Astrocyte of the cerebellum (primary cell): ENCODE measurements at places on chromosomes 1 and 21.

DNA sequence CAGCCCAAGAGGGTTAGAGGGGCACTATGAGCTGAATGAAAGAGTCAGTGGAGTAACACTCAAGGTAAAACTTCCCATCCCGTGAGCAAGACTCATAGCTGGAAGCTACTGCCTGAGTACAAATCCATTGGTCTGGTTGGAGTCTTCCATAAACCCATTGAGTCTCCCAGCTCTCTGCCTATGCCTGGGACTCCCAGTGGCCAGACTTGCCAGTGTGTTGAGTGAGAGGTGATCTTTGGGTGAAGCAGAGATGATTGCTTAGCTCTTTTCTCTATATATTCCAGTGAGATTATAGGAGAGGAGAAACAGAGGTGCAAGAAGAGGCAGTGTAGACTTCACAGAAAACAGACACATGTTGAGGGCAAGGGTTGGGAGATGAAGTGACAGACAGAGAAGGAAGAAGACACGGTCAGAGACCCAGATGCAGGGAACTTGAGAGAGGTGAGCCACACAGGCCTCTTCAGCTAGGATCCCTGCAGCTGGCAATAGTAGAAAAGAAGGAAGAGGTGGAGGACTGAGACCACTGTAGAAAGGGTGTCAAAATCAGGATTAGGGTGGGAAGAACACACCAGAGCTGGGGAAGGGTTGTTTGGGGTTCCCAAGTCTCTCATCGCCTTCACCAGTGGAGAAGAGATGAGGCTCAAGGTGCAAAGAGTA, 3.7 kb downstream of the FOXD2 start:
- DNase-seq: no peak

GRCh38 chr1:229031481-229032341, 239.2 kb upstream of the RAB4A start:
- DNase-seq: no peak

DNA sequence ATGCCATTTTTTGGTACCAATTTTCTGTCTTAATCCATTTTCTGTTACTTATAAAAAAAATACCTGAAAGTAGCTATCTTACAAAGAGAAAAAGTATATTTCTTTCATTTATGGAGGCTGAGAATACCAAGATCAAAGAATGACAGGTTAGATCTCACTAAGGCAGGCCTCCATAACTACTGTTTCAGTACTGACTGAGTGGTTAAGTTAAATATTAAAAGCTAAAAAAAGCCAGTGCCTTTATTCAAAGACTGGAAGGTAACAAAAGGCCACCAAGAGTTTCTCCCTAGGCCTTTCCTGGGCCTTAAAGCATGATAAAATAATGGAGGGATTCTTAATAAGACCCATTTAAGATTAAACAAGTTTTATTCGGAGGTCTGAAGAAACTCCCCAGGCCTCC, 687.7 kb upstream of the ADGRL4 start:
- no peak for DNase-seq

DNA sequence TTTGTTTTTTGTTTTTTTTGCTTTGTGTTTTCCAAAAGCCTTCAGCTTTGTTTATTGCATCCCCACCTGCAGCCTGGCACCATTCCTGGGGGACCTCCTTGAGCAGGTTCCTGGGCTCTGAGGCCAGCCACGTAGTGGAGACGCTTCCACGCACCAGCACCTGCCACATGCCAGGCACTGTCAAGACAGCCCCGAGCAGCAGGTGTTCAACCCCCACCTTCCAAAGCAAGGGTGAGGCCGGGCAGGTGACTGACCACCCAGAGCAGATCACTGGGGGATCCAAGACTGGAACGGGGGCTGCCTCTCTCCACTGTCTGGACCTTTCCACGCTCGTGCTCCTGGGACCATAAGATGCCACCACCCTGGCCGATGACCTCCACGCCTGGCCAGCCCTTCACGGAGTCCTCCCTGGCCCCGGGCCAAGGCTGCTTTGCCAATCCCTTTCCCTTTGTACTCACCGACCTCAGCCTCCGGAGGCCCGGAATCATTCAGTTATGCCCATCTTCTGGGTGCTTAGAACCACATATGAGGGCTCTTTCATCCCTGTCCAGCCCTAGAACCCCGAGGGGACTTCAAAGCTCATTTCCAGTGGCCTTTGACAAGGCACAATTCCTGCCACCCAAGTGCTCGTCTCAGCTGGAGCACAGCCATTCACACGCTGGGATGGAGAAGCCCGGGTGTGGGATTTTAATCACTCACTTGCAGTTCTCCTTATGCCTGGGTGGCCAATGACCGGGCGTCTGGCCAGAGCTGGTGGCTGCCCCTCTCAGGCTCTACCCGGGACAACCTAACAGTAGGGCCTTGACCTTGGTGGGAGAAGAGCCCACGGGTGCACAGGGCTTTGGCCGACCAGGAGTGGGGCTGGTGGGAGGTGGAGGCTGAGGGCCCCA, 330.8 kb downstream of the NPHP4 start:
- DNase-seq: no peak

- no peak for DNase-seq
Observed at GRCh38 chr21:29315131-29315749, 16.5 kb downstream of the BACH1 start.

DNA sequence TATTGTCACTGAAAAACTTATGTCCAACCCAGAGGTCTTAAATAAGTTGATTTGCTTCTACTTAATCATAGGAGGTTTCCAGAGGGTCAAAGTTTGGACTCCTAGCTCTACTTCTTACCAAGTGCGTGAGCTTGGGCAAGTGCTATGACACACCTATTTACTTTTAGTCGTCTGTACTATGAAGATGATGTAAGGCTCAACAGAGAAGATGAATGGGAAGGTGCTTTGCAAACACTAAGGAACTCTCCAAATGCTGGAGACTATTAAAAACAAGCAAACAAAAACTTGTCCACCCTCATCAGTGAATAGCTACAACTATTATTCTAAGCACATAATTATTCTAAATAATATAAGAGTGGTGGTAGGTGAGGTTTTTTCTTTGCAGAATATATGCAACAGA, 232.3 kb upstream of the USP24 start:
- DNase-seq: no peak

- DNase-seq: peak; percentile 29
Observed at GRCh38 chr1:192747301-192747700, 61.5 kb upstream of the RGS2 start.

GRCh38 chr1:95321531-95321930, 87.5 kb downstream of the RWDD3 start:
- DNase-seq: no peak

DNA sequence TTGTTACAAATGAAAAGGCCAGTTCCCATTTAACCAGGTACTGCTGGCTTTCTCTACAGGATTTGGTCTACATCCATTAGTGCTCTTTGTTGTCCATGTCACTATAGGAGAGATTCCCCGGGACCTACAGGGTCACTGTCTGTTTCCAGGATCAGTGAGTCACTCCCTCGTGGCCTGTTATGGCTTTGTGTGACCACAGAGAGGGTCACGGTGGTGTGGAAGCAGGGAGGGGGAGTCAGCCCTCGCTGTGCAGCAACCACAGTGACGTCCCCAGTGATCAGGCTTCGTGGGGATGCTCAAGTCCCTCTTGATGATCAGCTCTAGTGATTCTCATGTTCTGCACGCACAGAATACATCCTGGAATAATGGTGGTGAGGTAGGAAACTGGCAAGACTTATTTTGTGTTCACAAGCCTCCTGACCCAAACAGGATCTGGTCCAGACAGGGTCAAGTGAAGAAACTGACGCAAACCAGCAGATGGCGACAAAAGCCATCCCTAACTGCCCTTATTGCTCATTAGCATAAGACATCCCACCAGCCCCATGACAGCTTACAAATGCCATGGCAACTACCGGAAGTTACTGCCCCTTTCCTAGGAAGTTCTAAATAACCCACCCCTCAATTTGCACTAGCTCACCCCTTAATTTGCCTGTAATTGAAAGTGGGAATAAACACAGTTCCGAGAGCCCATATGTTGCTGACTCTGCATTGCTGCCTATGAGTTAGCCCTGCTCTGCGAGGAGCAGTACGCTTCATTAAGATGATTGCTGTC, 98.5 kb downstream of the DISC1 start:
- DNase-seq: peak; percentile 20

- DNase-seq: no peak
Observed at GRCh38 chr1:44021156-44021555, 10.1 kb downstream of the SLC6A9 start.

DNA sequence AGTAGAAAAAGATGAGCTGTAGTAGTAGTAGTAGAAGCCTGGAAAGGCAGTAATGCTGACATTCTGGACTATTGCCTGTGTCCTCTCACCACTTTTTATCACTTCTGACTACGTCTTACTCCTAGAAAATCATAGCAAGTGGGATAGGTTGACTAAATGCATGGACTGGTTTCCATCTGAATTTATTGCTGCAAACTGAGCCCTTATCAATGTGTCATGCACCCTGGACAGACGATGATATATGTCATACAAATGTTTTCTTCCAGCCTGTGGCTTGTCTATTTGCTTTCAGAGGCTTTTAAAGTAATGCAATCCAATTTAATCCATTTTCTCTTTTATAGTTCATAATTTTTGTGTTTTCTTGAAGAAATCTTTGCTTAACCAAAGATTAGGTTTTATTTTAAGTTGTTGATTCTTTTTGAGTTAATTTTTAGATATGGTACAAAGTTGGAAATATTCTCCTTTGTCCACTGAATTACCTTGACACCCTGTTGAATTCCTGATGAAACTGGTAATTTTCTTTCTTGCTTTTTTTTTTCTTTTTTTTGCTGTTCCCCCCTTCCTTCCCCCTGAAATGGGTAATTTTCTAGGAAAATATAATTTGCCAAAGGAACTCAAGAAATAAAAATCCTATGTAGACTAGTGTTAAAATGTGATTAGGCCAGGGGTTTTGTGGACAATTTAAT, 47.1 kb downstream of the PHACTR4 start:
- DNase-seq: no peak

DNA sequence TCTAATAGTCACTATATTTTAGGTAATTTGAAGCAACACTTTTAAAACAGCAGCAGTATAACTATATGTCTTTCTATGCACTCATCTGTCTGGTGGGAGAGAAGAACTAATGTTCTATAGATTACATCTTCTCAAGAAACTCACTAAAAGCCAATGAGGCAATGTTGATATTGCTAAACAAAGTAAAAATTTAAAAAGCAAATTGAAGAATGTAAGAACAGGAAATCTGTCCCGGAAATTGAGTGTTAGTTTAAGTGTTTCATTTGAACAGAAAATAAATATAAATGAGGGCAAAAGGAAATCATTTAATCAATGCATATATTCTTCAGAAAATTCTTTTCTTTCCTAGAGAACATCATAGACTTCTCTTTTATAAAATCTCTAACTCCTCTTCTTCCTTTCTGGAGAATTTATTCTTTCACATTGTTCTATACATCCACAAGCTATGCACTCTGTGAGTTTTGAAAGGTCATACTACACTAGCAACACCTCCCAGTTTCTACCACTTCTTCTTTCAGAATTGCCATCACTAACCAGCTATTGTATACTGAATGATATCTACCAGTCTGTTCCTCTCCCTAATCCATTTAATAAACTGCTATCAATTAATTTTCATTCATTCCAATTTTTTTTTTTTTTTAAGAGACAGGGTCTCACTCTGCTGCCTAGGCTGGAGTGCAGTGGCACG, 153.0 kb downstream of the USH2A start:
- DNase-seq: no peak

DNA sequence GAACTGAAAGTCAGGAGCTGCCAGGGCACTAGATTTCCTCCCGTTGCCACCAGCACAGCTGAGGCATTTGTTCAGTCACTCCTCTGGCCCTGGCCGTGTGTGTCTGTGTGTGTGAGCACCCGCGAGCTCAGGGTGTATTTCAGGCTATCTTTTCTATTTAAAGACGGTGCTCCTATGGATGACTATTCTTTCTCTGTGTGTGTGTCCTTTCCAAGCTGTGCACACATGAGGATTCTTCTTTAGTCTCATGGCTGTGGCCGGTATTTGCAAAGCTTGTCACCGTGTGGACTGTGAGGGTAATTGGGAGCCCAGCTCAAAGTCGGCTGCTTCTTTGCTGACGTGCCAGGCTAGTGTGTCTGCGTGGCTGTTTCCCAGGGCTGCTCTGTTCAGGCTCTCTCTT, 3.0 kb upstream of the KCND3 start:
- no peak for DNase-seq

DNA sequence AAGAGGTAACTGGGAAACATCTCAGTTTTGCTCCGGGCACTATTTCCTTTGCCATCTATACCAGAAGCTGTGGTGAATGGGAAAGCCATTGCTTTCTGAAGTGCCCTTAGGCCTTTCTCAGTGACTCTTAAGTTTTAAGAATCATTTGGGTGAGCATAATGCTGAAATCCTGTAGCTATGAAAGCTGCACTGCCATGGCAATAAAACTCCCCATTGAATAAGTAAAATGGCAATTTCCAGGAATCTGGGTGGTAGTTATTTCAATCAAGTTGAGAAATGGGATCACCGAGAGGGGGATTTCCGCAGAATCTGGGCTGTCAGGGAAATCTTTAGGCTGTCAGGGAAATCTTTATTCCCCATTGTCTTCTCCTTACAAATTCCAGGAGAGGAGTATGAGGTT, 26.8 kb upstream of the MACF1 start:
- no peak for DNase-seq

DNA sequence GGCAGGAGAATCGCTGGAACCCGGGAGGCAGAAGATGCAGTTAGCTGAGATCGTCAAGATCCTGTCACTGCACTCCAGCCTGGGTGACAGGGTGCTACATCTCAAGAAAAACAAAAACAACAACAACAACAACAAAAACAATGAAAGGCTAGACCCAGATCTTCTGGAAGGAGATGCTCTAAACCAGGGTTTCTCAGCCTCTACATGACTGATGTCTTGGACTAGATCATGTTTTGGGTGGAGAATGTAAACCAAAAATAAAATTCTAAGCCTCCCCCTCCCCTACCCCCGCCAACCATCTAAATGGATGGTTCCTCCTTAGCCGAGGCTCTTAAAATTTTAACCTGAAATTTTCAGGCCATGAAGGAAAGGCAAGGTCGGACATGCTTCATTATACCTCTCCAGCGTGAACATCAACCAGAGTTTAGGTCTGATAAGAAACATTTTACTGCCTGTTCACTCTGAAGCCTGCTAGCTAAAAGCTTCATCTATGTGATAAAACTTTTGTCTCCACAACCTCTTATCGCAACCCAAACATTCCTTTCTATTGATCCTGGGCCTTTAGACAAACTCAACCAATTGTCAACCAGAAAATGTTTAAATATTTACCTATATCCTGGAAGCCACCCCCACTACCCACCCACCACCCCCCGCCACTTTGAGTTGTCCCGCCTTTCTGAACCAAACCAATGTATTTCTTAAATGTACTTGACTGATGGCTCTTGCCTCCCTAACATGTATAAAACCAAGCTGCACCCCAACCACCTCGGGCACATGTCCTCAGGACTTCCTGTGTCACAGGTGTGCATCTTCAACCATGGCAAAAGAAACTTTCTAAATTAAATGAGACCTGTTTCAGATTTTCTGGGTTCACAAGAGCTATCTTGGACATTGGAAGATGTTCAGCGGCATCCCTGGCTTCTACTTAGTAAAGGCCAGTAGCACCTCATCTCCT, 1.9 kb upstream of the CAPN2 start:
- DNase-seq: no peak

GRCh38 chr21:46425571-46425970, 33.1 kb upstream of the DIP2A start:
- DNase-seq: no peak

- peak; percentile 45 for DNase-seq
Observed at GRCh38 chr1:214525535-214526019, 25.8 kb downstream of the PTPN14 start.

GRCh38 chr1:17440074-17440826, 773 bp upstream of the RCC2 start:
- DNase-seq: no peak

GRCh38 chr1:209455661-209456358, 127.7 kb upstream of the CAMK1G start:
- no peak for DNase-seq
